NCI-H2081 (cell line): ENCODE measurements at places on chromosomes 1 and 21.
A peak's percentile ranks its signal among the peaks of the same experiment; 100 is the strongest.

DNA sequence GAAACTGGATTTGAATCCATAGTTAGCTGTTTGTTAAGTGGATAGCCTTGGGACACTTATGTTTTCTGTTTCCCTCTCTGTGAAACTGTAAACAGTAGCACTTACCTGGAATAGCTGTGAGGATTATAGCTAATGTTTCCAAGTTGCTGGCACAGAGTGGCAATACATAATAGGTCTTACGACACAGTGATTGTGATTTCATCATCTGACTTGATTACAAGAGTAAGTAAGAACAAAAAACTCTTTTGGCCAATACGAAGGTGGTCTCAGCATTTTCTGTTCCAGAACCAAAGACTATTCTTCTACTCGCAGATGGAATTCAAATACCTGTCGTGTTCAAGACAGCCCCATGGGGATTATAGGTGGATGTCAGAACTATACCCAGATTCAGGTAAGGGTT is 2.1 kb downstream of the C8B start:
- DNase-seq = no peak

- DNase-seq = no peak
Observed at GRCh38 chr1:8477166-8477982, 159.5 kb downstream of the SLC45A1 start.

- DNase-seq = no peak
Observed at GRCh38 chr1:182279724-182280503, 111.7 kb downstream of the GLUL start.

DNA sequence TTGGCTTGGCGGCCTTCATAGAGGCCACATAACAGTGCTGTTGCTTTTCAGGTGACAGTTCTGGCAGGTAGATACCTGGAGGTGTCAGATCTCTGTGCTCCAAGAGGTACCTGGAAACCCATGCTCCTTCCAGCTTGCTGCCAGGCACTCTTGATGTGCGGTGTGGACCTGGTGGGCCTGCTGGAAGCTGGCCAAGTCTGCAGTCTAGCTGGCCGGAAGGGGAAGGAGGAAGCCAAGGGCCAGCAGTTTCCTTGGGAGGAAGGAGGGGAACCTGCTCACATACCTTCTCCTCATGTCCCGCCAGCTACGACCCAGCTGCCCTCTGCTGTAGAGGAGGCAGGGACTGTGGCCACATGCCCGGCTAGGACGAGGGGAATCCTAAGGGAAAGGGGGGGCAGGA is 166.4 kb upstream of the AJAP1 start:
- no peak for DNase-seq

- DNase-seq = no peak
Observed at GRCh38 chr1:200317236-200317635, 92.6 kb downstream of the ZNF281 start.

GRCh38 chr1:226645279-226645976 is 93.7 kb downstream of the ITPKB start:
- no peak for DNase-seq

DNA sequence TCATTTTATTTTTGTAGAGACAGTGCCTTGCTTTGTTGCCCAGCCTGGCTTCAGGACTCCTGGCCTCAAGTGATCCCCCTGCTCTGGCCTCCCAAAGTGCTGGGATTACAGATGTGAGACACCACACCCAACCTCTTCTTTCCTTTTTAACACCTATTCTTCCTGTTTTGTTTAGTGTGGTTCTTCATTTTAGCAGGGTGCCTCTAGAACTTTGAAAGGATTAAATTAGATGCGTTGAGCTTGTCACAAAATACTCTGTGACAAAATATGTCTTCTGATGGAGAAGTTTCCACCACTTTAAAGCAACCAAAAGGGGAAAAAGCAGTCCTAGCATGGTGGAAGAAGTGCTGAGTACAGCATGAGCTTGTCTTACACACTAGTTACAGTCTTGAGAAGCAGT is 42.0 kb downstream of the CDC14A start:
- no peak for DNase-seq

DNA sequence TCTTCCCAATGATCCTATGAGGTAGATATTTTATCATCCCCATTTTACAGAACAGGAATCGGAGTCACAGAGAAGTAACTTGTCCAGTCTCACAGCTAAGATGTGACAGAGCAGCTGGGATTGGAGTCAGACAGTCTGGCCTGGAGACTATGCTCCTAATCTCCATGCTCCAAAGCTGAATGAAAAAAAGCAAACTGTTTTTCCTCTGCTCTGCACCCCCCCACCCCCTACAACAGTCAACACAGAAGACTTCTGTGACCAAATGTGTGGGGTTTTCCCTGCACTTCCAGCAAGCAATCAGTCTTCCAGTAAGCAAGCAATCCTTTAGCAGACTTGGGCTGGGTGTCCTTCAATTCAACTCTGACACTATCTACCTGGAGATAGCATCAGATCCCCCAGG is 33.2 kb downstream of the KIRREL1 start:
- DNase-seq = no peak

DNA sequence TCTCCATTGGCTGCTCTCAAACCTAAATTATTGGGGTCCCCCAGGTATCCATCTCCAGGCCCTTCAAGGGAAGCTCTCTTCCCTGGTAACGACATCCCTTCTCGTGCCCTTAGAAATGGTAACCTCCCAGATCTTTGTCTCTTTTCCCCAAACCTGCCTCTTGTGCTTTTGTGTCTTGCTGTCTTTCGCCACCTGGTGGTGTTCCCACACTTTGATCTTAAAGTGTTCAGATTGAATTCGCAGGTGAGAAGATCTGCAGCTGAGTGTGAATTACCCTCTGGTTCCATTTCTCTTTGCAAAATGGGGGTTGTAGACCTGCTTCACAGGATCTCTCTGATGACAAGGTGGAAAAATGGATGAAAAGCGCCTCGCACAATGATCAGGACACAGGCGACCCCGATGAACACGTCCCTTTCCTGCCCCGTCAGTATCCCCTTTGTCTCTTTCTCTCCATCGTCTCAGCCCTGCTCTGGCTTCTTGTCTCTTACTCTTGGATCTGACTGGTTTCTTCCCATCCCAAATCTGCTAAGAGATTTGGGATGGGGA is 53.1 kb downstream of the DOP1B start:
- peak; percentile 44 for DNase-seq

- no peak for DNase-seq
Observed at GRCh38 chr1:117592155-117592554, 13.7 kb upstream of the TENT5C start.

DNA sequence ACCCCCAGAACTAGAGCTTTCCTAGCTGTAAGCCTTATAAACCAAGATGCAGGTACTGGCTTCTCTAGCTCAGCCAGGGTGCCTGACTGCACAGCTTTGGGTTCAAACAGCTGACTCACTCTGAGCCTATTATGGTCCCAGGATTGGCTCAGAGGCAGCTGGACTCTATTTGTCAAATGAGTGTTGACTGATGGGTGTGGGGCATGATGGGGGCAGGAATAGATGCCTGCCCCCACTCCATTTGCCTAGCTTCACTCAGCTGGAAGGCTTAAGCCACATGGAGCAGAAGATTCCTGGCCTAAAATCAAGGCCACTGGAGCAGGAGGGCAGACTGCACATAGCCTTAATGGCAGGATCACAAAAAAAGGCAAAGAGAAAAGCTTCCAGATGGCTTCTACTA is 90.5 kb downstream of the PIK3R3 start:
- no peak for DNase-seq

GRCh38 chr1:42703888-42704464 is 21.8 kb downstream of the YBX1 start:
- DNase-seq = no peak

DNA sequence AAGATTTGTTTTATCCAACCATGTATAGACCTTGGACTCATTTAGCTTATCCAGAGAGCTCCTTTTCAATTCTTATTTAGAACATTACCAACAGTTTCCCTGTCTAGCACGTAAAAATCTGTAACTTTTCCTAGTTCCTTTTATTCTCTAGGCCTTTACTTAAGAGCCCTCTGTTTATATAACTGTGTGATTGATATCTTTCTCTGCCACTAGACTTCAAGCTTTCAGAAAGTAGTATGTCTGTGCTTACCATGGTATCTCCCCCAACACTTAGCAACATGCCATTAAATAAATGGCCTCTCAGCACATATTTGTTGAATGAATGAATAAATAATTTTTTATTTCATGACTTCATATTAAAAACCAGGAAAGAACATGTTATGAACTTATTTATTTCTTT is 209.4 kb downstream of the PTPRC start:
- no peak for DNase-seq

DNA sequence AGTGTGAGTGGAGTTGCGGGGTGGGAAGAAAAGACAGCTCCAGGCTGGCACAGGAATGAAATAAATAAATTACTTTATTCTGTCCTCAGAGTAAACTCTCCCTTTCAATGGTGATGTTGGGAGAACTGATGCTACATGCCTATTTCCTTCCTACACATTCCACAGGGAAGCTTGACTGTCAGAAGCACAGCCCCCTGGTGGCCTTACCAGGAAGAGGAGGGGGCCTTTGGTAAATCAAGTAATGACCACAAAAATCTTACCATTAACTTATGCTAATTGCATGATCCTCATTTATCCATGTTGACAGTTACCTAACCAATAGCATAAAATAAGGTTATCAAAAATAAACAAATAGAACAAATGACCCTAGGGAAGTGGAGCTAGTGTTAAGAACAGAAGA is 605.0 kb upstream of the PKN2 start:
- no peak for DNase-seq

DNA sequence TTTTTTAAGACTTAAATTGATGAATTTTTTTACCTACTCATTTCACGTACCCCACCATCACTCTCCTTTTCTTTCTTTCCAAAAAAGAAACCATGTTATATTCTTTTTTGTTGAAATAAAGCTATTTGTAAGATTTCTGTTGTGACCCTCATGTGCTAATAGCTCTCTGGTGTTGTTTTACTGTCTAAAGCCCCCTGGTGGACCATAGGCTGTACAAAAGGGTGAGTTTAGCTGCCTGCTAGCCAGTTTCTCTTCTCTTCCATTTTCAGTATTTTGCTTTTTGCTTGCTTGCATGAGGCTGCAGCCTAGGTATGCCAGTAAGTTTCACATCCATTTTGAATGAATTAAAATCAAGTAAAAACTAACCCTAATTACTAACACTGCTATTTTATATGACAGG is 15.6 kb upstream of the VAMP3 start:
- no peak for DNase-seq

- DNase-seq = no peak
Observed at GRCh38 chr1:210687582-210688279, 359.0 kb downstream of the HHAT start.

DNA sequence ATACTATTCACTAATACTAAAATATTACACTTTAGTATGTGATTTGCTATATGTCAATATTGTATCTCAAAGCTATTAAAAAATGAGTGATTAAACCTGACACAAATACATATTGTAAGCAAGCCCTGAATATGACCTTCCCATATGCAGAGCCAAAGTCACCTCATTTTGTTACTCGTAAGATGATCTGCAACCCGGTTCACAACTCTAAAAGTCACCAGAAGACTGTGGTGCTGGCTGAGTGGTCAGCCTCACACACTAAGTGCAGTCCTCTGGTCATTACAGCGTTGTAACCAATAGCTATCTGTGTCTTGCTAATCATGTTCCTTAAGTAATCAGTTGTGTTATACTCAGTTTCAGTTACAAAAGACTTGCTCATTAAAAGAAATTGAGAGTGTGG is 197.5 kb upstream of the L1TD1 start:
- no peak for DNase-seq

DNA sequence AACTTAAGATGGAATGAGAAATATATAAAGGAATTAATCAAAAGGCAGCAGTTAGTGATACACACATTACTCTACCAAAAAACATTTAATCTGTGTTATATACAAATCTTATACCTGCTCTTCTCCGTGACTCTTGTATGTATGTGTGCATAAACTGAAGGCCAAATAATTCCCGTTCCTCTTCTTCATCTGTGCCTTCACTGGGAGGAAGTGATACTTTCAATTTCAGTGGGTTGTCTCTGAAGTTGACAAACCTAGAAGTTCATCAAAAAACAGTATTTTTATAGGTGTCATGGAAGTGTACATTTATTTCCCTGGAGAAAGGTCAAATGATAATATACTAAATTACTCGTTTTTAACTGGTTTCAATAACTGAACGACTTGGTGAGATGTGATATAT is 19.3 kb downstream of the TRMT13 start:
- no peak for DNase-seq

- DNase-seq = no peak
Observed at GRCh38 chr1:86272083-86272482, 115.5 kb upstream of the COL24A1 start.

DNA sequence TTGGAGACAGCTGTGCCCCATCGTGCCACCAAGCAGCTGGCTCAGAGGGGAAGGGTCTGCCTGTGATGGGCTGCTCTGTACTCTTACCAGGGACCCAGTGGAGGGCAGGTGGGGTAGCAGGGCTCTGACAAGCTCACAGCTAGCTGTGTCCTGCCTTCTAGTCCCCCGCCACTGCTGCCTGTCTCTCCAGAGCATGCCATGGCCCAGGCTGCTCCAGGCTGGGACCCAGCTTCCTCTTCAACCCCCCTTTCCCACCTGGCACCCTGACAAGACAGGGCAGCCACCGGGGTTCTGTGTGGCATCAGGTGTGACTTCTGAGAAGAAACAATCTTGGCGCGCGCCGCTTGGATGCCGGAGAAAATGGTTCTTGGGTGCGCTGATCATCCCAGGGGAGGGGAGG is 92.3 kb upstream of the ACTL8 start:
- DNase-seq = no peak

- DNase-seq = no peak
Observed at GRCh38 chr1:168054117-168054516, 82.6 kb downstream of the GPR161 start.

DNA sequence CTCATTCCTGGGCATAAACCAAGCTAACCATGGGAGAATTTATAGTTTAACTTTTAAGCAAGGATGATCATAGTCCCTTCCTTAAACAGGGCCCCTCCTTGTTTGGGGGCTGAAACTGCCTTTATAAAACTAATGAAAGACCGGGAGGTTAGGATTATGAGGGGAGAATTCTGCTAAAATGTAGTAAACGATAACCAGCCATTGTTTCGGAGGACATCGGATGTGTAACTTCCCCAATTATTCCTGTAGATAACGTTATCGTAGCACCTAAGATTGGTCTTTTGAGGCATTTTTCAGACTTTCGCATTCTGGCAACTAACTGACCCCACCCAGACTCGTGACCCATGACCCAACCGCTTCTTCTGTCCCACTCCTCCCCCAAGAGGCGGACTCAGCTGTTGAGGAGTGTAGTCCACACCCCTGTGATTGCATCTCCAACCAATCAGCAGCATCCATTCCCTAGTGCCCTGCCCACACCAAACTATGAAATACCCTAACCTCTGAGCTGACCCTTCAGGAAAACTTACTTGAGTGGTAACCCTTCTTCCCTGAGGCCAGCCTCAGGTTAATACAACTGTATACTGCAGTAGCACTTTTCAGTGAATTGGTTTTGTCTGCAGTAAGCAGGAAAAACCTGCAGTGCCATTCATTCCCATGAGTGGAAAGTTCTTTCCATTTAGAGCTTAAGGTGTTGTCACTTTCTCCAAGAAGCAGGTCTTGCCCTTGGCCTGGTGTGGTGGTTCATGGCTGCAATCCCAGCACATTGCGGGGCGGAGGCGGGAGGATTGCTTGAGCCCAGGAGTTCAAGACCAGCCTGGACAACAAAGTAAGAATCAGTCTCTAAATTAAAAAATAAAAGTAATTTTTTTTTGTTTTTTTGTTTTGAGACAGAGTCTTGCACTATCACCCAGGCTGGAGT is 823 bp upstream of the SYF2 start:
- peak; percentile 63 for DNase-seq
